Pons (tissue), 1 donor: ENCODE measurements at places on chromosomes 5 and 9.

GRCh38 chr5:91175708-91176107 lies 207.4 kb downstream of the ARRDC3 start:
- no peak for DNase-seq

DNA sequence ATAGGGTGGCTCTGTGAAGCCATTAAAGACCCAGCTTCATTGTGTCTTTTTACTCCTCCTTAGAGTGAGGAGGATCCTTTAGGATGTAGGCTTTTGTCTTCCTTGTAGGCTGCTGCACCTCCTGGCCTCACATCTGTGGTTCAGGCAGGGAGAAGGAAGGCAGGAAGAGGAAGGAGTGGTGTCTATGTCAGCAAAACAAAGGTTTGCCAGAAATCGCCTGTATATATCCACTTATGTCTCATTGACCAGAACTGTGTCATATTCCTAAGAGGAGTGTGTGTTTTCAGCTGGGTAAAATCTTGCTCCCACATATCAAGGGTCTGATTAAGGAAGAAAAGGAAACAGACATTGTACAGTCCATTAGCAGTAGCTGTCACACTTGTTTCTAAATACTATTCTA lies 213.8 kb downstream of the ARHGAP26 start:
- no peak for DNase-seq

DNA sequence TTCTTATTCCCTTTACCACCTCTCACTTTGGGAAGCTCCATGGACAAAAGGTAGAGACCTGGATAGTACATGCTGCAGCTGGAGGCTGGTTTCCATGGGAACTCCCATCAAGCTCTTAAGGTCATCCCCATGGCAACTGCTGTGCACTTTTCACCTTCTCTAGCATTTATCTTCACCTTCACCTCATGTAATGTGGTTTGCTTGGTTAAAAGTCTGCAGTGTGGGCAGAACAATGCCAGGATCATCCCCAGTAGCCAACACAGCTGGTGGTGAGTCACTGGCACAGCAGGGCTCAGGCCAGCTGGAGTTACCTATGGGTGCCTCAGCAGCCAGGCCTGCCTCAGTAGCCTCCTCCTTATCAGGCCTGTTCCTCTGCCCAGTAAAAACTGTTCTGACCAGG lies 210.5 kb downstream of the GRIA1 start:
- DNase-seq, result no peak

- DNase-seq, result no peak
These were observed 4.7 kb downstream of the QRFP start for GRCh38 chr9:130891688-130892476.

DNA sequence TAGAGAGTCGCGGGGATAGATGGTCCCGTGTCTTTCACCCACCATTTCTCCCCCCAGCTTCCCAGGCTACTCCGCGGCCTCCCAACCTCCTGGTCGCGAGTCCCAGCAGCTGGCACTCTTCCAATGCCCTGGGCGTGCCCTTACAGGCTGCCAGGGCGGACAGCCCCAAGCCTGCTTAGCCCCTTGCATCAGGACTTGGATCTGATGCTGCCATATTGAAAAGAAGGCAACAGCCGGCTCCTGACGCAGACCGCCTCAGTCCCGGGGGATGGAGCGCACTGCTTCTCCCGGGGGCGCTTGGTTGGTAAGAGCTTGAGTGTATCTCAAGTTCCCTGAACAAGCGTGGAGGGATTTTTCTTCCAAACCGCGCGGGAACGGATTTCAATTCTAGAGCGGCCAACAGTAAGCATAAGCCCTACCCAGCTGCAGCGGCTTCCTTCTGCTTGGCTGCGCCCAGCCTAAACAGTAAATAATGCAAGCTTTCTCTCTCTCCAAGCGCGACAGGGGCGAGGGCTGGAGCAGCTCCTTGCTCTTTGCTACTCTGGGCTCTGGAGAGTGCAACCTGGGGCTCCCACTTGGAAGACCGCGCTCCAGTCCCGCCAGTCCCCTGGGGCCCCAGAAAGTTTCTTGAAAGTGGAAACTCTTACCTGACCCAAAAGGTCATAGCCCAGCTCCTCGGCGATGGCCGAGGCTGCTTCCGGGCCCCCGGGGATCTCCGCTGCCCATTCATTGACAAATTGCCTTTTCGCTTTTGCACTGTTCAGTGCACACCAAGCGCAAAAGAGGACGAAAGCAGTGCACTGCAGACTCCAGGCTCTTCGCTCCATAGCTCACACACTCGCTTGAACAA lies 607 bp downstream of the PCSK1 start:
- no peak for DNase-seq

- DNase-seq, result no peak
These were observed 40.4 kb upstream of the APC start for GRCh38 chr5:112697322-112697721.

DNA sequence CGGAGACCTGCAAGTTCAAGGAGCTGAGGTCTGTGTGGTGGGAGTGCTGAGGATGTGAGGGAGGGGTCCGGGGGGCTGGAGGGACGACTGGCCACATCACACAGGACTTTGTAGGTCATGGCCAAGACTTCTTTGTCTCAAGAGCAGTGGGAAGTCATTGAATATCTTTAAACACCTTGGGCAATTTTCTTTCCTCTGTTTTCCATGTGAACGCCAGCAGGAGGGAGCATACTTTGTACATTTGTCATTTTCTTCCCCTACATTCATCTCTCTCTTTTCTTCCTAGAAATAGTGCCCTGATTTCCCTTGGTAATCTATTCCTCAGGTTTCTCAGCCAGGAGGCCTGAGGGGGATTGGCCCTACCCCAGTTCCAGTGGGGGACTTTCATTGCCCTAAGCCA lies 153.7 kb upstream of the MSX2 start:
- no peak for DNase-seq

DNA sequence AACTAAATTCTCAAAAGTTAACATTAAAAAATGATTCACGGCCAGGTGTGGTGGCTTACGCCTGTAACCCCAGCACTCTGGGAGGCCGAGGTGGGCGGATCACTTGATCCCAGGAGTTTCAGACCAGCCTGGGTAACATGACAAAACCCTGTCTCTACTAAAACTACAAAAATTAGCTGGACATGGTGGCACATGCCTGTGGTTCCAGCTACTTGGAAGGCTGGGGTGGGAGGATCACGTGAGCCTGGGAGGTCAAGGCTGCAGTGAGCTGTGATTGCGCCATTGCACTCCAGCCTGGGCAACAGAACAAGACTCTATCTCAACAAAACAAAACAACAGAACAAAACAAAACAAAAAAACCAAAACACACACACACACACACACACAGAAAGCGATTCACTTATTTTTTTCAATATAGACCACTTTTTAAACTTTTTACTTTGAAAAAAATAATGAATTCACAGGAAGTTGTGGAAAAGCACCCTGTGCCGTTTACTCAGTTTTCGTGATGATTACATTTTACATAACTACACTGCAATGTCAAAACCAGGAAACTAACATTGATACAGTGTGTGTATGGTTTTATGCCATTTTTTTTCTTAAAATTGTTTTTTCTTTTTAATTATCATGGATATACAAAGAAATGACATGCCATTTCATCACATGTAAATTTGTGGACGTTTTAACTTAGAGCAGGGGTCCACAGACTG lies 73.7 kb downstream of the TENT4A start:
- no peak for DNase-seq

DNA sequence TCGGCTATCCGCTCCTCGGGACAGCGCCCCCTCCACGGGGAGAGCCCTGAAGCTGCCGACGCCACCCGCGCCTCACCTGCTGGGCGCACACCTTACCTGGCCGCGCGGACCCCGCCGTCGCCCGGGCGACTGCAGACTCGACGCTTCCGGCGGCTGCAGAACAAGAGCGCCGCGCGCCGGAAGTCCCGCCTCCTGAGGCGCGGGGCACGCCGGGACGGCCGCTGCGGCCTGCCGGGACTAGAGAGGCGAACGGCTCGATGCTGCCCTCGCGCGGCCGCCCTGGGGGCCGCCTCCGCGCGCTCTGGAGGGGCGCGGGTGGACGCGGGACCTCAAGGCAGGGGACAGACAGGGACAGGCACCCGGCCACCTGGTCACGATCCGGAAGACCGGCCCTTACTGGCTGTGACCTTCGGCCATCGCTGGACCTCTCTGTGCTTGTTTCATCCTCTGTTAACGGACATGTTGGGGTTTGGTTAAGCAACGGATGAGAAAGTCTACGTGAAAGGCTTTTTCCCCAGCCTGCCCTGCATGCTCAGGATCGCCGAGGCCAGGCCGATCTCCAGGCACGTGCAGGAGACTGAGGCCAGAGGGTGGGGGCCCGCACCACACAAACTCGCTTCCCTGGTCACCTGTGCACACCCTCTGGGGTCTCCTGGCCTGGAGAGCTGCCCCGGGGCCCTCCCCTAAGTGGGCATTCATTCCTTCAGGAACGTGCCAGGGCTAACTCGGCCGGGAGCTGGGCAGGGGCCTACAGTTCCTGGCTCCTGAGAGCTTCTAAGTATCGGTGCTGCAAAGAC lies at the start of gene SNAPC4:
Gene SNAPC4, minus strand, starts transcription at position 133 of the 797 bp plus-strand sequence. CDS start 1,742 bp downstream, outside the sequence.
- DNase-seq, result peak; percentile 72

DNA sequence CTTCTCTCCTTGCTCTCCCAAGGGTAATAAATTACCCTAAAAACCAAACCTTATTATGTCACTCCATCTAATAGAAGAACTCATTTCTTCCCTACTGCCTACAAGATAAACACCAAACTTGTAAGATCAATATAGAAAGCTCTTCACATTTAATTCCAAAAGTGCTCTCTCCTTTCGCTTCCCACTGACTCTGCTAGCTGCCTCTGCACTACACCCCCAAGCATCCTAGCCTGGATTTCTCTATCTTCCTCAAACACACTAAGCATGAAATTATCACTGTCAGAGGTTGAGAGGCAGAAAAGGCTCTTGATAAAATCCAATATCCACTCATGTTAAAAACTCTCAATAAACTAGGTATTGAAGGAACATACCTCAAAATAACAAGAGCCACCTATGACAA lies 162.4 kb downstream of the KCNN2 start:
- no peak for DNase-seq

- DNase-seq, result no peak
These were observed 135.7 kb downstream of the OLFM1 start for GRCh38 chr9:135222881-135223760.

DNA sequence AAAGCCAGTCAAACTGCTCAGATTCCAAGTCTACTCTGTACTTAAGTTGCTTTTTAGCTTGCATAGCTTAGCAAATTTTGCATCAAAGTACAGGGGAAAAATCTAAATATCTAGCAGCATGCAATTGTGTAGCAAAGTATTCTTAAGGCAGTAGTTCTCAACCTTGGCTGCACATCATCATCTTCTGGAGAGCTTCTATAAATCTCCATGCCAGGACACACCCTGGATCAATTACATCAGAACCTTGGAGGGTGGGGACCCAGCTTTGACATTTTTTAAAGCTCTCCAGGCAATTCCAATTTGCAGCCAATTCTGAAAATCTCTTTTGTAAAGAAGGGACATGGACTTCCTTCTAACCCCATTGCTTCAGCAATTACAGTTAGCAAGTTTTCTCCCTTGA lies 187.5 kb downstream of the SNCAIP start:
- DNase-seq, result no peak

DNA sequence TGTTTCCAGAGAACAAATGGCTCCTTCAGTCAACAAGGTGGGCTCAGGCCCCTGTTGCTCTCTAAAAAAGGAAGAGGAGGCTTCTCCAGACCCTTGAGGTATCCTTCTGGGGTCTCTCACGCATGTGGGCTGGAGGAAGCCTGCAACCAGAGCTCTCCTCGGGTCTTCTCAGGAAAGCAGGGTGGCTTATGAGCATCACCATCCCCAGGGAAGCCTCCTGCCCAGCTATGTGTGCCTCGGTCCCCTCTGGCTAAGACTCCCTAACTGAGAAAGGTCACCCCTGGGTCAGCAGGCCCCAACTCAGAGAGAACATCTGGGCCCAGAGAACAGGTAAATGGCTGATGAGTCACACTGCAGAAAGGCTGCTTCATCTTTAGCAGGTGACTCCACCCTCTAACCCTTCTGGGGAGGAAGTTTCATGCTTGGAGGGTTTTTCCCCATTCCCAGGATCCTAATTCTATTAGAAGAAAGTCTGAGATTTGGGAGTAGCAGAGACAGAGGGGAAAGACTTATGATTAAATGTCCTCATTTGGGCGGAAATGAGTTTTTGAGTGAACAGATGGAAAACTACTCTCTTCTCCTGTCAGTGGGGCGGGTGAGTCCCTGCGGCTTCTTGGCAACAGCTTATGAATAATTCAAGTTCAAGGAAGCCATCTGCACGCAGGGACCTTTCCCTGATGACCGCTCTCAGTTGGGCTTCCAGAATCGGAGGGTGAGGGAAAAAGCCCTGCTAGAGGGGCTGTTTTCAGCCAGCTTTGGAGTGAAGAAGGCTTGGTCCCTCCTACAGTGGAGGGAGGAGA lies 41.9 kb downstream of the TGFBI start:
- peak; percentile 15 for DNase-seq

DNA sequence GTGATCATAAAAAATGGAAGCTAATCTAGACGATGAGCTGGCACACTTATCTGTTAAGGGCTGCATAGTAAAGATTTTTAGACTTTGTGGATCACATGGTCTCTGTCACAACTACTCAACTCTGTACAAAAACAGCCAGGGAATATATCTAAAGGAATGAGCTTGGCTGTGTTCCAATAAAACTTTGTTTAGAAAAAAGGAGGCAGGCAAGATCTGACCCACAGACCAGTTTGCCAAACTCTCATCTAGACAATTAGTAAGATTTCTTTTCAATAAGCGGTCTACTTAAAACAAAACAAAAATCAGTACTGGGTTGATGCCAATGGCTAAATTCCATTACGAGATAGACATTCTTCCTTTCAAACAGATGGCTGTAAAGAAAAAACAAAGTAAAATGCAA lies 53.0 kb upstream of the RETREG1 start:
- no peak for DNase-seq

GRCh38 chr9:38047301-38048251 lies 21.5 kb downstream of the SHB start:
- DNase-seq, result peak; percentile 94

DNA sequence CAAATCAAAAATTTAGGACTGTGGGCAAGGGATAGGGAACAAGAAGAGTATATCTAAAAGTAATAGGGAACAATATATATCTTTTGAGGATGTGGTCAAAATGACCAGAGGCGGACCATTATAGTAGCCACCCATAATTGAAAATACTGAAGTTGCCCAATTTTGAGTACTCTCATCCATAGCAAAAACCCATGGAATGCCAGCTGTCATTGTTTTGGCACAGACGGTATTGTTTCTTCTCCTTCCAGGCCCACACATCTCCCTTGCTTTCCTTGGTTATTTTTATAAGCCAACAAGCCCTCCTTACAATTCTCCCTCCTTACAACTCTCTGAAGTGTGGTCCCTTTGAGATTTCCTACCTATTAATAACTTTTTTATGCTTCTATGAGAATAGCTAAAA lies 50.4 kb upstream of the RGMB start:
- DNase-seq, result no peak
